Activated CD8-positive, alpha-beta memory T cell treated with anti-CD3 and anti-CD28 coated beads, Interleukin-2, amount 10 ng/mL, durations not matched to agents 7 days and 5 days (primary cell): ENCODE measurements at places on chromosomes 7 and 10. TPM values are rescaled to one million over a fixed set of nuclear protein-coding genes. Genes with fewer than 3 reads are reported as not detected.

Gene TRPV5
- total RNA-seq = not detected

Gene NRP1
- total RNA-seq = 0.55 TPM

Gene PKD1L1
- 0.19 TPM for total RNA-seq

Gene AMPH
- total RNA-seq = not detected

Gene TMEM176A
- not detected for total RNA-seq

Gene USP6NL
- total RNA-seq = 1.1 TPM

Gene SIRT1
- total RNA-seq = 20.7 TPM

Gene ATP6V1F
- 158 TPM for total RNA-seq

Gene CCDC172
- not detected for total RNA-seq

GRCh38 chr10:112140110-112140970 lies 43.2 kb downstream of the GPAM start:
- H3K4me3 ChIP-seq = no peak overlapping the region
- H3K36me3 ChIP-seq = no peaks in the 10 kb centered on the region
- DNase-seq = peak; percentile 85
- no peak overlapping the region for H3K27ac ChIP-seq
- peaks cover 6% of the 10 kb centered on the region for H3K4me1 ChIP-seq
- no peaks in the 10 kb centered on the region for H3K27me3 ChIP-seq

- H3K27me3 ChIP-seq = no peaks in the 10 kb centered on the region
- no peak overlapping the region for H3K4me3 ChIP-seq
- no peaks in the 10 kb centered on the region for H3K4me1 ChIP-seq
Measured at GRCh38 chr7:31101544-31101943, 49.4 kb downstream of the ADCYAP1R1 start.

GRCh38 chr10:19817231-19817933 lies 1.1 kb downstream of the PLXDC2 start:
- no peaks in the 10 kb centered on the region for H3K36me3 ChIP-seq
- DNase-seq = no peak
- H3K27me3 ChIP-seq = peaks cover 51% of the 10 kb centered on the region
- H3K27ac ChIP-seq = no peak overlapping the region
- peak overlapping the region; percentile 13 for H3K4me3 ChIP-seq

GRCh38 chr7:45238806-45239205 lies 81.2 kb downstream of the RAMP3 start:
- H3K27ac ChIP-seq = no peak overlapping the region
- no peak overlapping the region for H3K4me3 ChIP-seq
- H3K4me1 ChIP-seq = no peaks in the 10 kb centered on the region
- no peaks in the 10 kb centered on the region for H3K36me3 ChIP-seq
- H3K27me3 ChIP-seq = peaks cover 60% of the 10 kb centered on the region
- DNase-seq = no peak

DNA sequence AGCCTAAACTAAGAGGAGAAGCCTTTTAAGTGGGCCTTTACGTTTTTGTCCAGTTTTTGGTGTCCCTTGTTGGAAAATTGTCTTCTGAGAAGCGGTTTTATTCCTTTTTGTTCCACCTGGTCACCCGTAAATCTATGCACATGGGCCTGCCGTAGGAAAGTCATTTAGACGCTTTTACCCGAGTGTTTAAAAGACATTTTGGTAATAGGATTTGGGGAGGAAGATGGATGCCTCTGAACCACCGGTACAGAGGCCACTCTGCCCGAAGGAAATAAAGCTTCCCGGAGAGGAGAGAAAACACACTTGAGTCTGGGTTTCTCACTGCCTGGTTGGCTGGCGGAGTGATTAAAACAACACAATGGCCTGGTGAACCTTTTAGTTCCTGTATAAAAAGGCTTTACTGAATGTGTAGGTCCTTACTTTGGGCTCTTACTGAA lies 760 bp downstream of the THNSL1 start:
- no peaks in the 10 kb centered on the region for H3K36me3 ChIP-seq
- DNase-seq = peak; percentile 46
- H3K27me3 ChIP-seq = no peaks in the 10 kb centered on the region
- peaks cover 17% of the 10 kb centered on the region for H3K4me1 ChIP-seq
- peak overlapping the region; percentile 79 for H3K4me3 ChIP-seq

GRCh38 chr10:109430043-109430760 lies 493.1 kb downstream of the XPNPEP1 start:
- H3K27me3 ChIP-seq = no peaks in the 10 kb centered on the region
- H3K27ac ChIP-seq = no peak overlapping the region
- H3K36me3 ChIP-seq = no peaks in the 10 kb centered on the region
- no peaks in the 10 kb centered on the region for H3K4me1 ChIP-seq
- H3K4me3 ChIP-seq = no peak overlapping the region

GRCh38 chr7:98165827-98166667 lies 45.2 kb upstream of the BHLHA15 start:
- H3K4me1 ChIP-seq = peaks cover 4% of the 10 kb centered on the region
- H3K27ac ChIP-seq = no peak overlapping the region
- no peaks in the 10 kb centered on the region for H3K27me3 ChIP-seq
- H3K36me3 ChIP-seq = no peaks in the 10 kb centered on the region

- no peak overlapping the region for H3K4me3 ChIP-seq
- peaks cover 26% of the 10 kb centered on the region for H3K27me3 ChIP-seq
- DNase-seq = no peak
- H3K36me3 ChIP-seq = no peaks in the 10 kb centered on the region
Measured at GRCh38 chr7:108463613-108464012, 7.4 kb upstream of the NRCAM start.

- no peaks in the 10 kb centered on the region for H3K36me3 ChIP-seq
- no peak overlapping the region for H3K4me3 ChIP-seq
- H3K4me1 ChIP-seq = peaks cover 13% of the 10 kb centered on the region
- no peak for DNase-seq
- H3K27me3 ChIP-seq = peaks cover 13% of the 10 kb centered on the region
- no peak overlapping the region for H3K27ac ChIP-seq
Measured at GRCh38 chr7:48182718-48183369, 11.6 kb downstream of the ABCA13 start.

- H3K4me3 ChIP-seq = no peak overlapping the region
- H3K27me3 ChIP-seq = peaks cover 9% of the 10 kb centered on the region
- DNase-seq = no peak
- H3K27ac ChIP-seq = no peak overlapping the region
- H3K36me3 ChIP-seq = no peaks in the 10 kb centered on the region
Measured at GRCh38 chr7:24129597-24129996, 154.4 kb upstream of the NPY start.

GRCh38 chr10:80518143-80518806 lies 19.4 kb upstream of the SH2D4B start:
- peaks cover 38% of the 10 kb centered on the region for H3K4me1 ChIP-seq
- peaks cover 40% of the 10 kb centered on the region for H3K36me3 ChIP-seq

DNA sequence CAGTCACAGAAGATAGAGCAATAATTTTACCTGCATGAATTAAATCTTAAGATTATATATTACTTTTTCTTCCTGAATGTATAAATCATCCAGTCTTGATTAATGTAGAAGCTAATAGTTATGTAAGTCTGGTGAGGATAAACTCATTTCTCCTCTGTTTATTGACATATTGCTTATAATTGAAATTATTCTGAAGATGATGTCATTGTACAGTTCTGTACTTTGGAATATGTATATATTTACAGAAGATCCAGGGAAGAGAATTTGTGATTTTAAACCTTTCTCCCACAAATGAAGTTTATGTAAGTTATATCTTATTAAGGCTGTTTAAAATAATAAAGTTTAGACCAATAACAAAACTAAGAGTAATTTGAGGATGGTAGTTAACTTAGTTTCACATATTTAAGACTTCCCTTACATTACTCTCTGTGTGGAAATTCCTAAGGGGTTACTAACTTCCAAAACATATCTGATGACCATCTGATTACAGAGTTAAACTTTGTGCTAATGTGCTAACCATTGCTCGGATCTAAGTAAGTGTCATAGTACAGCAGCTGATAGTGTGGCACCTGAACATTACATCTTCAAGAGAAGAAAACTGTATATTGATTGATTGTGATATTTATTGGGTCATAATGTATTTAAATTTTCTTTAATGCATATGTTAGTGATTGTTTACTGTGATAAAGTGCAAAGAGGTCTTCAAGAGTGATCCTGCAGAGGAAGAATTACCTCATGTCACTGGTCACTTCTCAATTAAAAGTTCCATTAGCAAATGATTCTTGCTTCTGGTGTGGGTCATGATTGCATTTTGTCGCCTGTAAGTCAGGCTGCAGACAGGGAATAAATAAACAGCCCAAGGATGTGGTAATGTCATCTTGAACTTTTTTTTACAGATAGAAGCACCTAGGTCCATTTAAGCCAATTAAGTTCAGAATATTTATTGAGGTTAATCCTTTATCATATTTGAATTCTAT lies 96.9 kb downstream of the UBE3C start:
- H3K36me3 ChIP-seq = peaks cover 44% of the 10 kb centered on the region
- peaks cover 17% of the 10 kb centered on the region for H3K4me1 ChIP-seq
- no peak overlapping the region for H3K4me3 ChIP-seq
- no peaks in the 10 kb centered on the region for H3K27me3 ChIP-seq
- H3K27ac ChIP-seq = no peak overlapping the region

DNA sequence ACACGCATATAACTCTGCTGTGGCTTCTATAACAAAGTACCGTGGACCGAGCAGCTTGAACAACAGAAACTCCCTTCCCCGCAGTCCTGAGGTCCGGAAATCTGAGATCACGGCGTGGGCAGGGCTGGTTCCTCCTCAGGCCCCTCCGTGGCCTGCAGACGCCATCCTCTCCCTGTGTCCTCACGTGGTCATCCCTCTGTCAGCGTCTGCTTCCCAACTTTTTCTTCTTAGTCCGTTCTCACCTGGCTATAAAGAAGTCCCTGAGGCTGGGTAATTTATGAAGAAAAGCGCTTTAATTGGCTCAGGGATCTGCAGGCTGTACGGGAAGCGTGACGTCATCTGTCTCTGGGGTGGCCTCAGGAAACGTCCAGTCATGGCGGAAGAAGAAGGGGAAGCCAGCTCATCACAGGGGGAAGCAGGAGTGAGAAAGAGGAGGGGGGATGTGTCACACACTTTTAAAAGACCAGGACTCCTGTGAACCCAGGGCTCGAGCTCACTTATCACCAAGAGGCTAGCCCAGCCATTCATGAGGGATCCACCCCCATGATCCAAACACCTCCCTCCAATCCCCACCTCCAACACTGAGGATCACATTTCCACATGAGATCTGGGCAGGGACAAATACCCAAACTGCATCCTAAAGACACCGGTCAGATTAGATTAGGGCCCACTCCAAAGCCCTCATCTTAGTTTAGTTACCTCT lies 91.2 kb upstream of the INSIG1 start:
- H3K4me3 ChIP-seq = peak overlapping the region; percentile 86
- no peaks in the 10 kb centered on the region for H3K27me3 ChIP-seq
- peaks cover 10% of the 10 kb centered on the region for H3K36me3 ChIP-seq
- DNase-seq = peak; percentile 89
- H3K27ac ChIP-seq = peak overlapping the region; percentile 99
- peaks cover 35% of the 10 kb centered on the region for H3K4me1 ChIP-seq

DNA sequence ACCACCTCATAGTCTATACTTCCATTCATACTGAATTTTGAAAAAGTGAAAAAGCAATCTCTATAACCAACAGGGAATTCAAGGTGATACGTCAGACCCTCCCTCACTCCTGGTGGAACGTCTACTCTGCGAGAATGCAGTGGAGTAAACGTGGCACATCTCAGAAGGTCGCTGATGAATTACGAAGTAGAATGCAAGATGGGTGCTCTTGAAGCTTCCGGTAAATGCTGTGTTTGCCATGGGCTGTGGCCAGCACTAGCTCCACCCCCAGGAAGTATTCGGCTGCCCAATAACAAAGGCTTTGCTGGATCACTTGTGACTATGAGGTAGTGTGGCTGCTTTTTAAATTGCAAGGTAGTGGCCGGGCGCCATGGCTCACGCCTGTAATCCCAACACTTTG lies 226.0 kb downstream of the PRPF18 start:
- no peak for DNase-seq
- peaks cover 2% of the 10 kb centered on the region for H3K4me1 ChIP-seq
- no peaks in the 10 kb centered on the region for H3K36me3 ChIP-seq
- H3K27ac ChIP-seq = no peak overlapping the region
- H3K4me3 ChIP-seq = no peak overlapping the region
- peaks cover 2% of the 10 kb centered on the region for H3K27me3 ChIP-seq

GRCh38 chr10:89879121-89879520 lies 177.7 kb downstream of the KIF20B start:
- no peaks in the 10 kb centered on the region for H3K4me1 ChIP-seq
- no peak overlapping the region for H3K27ac ChIP-seq
- no peak for DNase-seq
- no peaks in the 10 kb centered on the region for H3K36me3 ChIP-seq
- peaks cover 23% of the 10 kb centered on the region for H3K27me3 ChIP-seq
- no peak overlapping the region for H3K4me3 ChIP-seq

GRCh38 chr7:81669476-81670105 lies 100.3 kb downstream of the HGF start:
- no peak overlapping the region for H3K27ac ChIP-seq
- H3K4me3 ChIP-seq = no peak overlapping the region
- H3K27me3 ChIP-seq = no peaks in the 10 kb centered on the region
- no peaks in the 10 kb centered on the region for H3K4me1 ChIP-seq
- DNase-seq = no peak

DNA sequence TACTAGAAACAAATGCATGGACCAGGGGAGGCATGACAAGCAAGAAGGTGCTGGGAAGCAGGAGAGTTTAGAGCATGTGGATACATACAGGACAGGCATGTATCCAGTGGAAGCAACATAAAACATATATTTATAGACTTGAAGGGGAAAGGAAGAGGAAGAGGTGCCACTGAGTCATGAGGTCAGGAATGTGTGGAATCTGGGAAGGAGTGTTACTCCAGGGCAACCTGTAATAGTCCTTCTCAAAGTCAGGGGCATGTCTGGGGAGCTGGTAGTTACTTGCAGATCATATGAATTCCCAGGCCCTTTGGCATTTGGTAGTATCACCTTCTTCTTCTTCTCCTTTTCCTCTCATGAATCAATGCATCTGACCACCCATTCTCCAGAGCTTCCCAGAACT lies 246.6 kb downstream of the XPNPEP1 start:
- no peak for DNase-seq
- H3K27me3 ChIP-seq = no peaks in the 10 kb centered on the region
- no peaks in the 10 kb centered on the region for H3K36me3 ChIP-seq
- no peak overlapping the region for H3K4me3 ChIP-seq
- no peak overlapping the region for H3K27ac ChIP-seq

GRCh38 chr10:88273567-88273966 lies 309.6 kb downstream of the RNLS start:
- H3K36me3 ChIP-seq = peaks cover 14% of the 10 kb centered on the region
- H3K4me1 ChIP-seq = peaks cover 46% of the 10 kb centered on the region
- DNase-seq = no peak
- H3K27ac ChIP-seq = peak overlapping the region; percentile 40

- DNase-seq = no peak
- H3K4me3 ChIP-seq = no peak overlapping the region
- H3K36me3 ChIP-seq = no peaks in the 10 kb centered on the region
- H3K27ac ChIP-seq = no peak overlapping the region
Measured at GRCh38 chr10:56318816-56319215, 42.2 kb downstream of the ZWINT start.

GRCh38 chr10:12243864-12244620 lies 48.1 kb downstream of the CDC123 start:
- no peaks in the 10 kb centered on the region for H3K27me3 ChIP-seq
- H3K36me3 ChIP-seq = peaks cover 40% of the 10 kb centered on the region
- peaks cover 25% of the 10 kb centered on the region for H3K4me1 ChIP-seq
- H3K4me3 ChIP-seq = no peak overlapping the region
- H3K27ac ChIP-seq = no peak overlapping the region

DNA sequence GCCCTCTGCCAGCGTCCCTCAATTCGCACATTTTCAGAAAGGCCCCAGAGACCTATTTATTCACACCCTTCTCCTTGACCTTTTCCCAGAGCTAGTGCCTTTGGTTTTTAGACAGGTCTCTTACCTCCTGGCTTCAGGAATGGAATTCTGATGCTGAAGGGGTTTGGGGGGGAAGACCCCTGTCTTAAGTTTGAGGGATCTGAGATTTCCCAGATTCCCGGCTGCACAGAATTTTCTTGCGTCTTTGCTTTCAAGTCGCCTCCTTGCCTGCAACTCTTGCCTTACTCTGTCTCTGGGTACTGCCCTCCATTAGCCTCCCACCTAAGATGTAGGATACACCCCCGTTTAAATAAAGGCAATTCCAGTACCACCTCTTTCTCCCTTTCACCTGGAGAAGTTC lies 1.9 kb downstream of the GATA3 start:
- peaks cover 59% of the 10 kb centered on the region for H3K36me3 ChIP-seq
- H3K4me3 ChIP-seq = peak overlapping the region; percentile 91
- H3K27me3 ChIP-seq = peaks cover 18% of the 10 kb centered on the region
- no peak for DNase-seq
- peak overlapping the region; percentile 96 for H3K27ac ChIP-seq
